ENCODE measurements at places on chromosomes 6 and 20. TPM values are rescaled to one million over a fixed set of nuclear protein-coding genes. Genes with fewer than 3 reads are reported as not detected.

The CENPQ gene
- 14.4 TPM for total RNA-seq

The CDH26 gene
- not detected for total RNA-seq

The RWDD2A gene
- total RNA-seq: 4.3 TPM

The SEC23B gene
- total RNA-seq: 48.9 TPM

The SLC17A3 gene
- total RNA-seq: not detected

Measured in thoracic aorta endothelial cell (primary cell).